Stimulated activated CD4-positive, alpha-beta T cell treated with anti-CD3 and anti-CD28 coated beads, Interleukin-15, amount 100 ng/mL, for 1 hour (primary cell): ENCODE measurements at places on chromosomes 16 and 17.

- no peak for DNase-seq
Observed at GRCh38 chr17:4483012-4483840, 15.5 kb upstream of the SPNS2 start.

DNA sequence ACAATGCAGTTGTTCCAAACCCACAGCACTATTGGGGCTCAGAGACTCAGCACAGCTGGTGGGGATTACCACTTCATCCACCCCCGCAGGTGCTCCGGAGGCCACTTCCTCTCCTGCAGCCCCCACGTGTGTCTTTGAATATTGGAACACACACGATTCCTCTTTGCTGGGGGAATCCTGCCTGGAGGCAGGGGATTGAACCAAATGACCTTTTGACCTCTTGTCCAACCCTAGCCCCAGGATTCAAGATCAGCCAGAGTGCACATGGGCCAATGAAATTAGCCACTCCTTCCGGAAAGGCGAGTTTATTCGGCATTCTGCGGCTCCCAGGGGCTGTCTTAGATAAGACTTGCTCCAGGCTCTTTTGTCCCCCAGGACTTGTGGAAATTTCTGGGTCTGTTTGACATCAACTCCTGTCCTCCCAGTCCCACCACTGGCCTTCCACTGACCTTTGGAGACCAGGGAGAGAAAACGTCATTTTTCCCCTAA lies 350.2 kb downstream of the FOXL1 start:
- DNase-seq = no peak

DNA sequence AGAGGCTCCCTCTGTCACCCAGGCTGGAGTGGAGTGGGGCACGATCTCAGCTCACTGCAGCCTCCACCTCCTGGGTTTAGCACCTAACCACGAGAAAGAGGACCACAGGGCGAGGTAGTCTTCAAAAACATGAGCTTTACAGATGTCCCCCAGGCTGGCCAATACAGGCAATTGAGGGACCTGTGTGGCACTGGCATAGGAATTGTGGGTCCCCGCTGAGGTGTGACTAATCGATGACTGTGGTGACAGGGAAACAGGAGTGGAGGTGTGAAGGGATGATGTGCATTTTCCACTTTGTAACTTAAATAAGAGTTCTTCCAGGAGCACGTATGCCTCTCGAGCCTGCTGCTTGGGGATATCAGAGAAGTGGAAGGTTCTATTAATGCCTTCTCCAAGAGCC lies 12.6 kb upstream of the ARHGAP17 start:
- DNase-seq = no peak

- no peak for DNase-seq
Observed at GRCh38 chr17:18889658-18890057, 31.7 kb downstream of the PRPSAP2 start.

GRCh38 chr17:77924757-77925336 lies 33.7 kb upstream of the TNRC6C start:
- no peak for DNase-seq

DNA sequence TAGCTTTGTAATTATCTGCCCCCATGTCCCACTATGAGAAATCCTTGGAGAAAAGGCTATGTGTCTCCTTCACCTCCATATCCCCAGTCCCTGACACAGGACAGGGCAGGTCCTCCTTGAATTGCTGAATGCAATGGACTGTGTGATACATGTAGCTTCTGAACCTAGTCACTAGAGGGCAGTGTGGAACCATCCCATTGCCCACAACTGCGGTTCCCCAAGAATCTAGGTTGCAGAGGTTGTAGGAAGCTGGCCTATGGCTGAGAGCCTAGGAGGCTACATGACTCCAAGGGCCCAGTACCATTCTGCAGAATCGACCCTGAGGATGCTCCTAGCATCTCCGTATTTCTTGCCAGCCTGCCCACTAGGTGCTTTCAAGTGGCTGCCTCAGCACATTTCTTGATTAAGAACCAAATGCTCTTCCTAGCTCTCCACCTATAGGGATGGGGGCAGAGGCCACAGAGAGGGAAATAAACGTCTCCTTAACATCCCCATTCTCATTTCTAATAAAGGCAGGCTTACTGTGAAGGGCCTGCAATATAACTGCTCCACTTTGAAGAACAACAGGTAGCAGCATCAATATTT lies 394.0 kb downstream of the CA10 start:
- no peak for DNase-seq

GRCh38 chr17:7561589-7562207 lies at the start of gene SENP3:
Gene SENP3, plus strand, starts transcription at chr17:7561919. Its CDS starts 1,158 bp downstream, at chr17:7563077.
- DNase-seq = peak; percentile 82
